ENCODE measurements at places on chromosomes 13 and 19.

DNA sequence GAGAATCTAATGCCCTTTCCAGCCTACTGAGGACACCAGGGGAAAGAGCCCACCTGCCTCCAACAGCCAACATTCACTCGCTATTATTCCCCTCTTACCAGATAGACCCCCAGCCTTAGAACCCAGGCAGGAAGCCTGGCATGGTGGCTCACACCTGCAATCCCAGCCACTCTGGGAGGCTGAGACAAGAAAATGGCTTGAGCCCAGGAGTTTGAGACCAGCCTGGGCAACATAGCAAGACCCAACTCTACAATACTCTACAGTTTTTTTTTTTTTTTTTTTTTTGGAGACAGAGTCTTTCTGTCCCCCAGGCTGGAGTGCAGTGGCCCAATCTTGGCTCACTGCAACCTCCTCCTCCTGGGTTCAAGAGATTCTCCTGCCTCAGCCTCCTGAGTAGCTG, 3.5 kb upstream of the LMNB2 start:
- DNase-seq = no peak

DNA sequence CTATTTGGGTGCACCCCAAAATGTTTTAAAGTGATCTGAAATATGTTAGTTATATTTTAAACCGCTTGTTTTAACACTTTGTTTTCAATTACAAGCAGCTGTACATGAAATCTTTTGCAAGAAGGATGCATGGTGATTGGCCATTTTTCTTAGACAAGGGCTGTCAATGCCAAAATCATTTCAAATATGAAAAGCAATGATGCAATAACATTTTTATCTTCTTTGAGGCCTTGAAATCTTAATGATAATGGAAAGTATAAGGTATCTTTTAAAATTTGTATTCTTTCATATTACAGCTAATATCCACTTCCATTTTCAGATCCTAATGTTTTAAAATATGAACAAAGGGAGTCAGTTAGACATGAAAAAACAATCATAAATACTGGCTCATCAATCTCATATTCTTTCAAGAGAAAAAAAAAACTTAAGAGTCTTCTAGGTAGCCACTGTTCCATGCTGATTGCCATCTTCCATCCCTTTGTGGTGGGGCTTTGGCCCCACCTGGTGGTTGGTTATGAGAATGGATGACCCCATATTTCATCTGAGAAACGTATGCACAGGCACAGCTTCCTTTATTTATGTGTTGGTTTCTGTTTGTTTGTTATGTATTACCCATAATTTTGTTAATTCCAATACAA, 330.3 kb upstream of the MIR17HG start:
- DNase-seq = peak; percentile 49

DNA sequence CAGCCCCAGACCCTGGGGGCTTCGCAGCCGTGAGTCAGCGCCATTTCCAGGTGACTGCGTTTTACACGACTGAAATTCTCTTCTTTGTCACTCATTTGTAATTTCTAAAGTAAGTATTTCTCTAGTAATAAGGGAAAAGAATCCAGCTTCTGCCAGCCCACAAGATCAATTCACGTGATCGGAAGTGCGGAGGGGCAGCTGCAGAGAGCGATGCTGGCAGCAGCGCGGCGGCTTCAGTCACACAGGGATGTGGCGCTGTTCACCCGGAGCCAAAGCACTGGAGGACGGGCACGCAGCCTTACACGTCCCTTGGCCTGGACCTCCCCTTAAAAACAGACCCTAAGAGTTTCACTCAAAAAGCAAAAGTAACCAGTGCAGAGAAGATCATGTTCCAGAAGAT, 18.4 kb downstream of the GRTP1 start:
- DNase-seq = no peak

GRCh38 chr13:52169839-52170238, 10.4 kb upstream of the NEK3 start:
- no peak for DNase-seq

GRCh38 chr13:41276824-41277223, 13.4 kb upstream of the MTRF1 start:
- DNase-seq = no peak

- no peak for DNase-seq
Measured at GRCh38 chr13:50690006-50690405, 153.5 kb downstream of the DLEU7 start.

- no peak for DNase-seq
Measured at GRCh38 chr13:75135325-75135825, 346.6 kb downstream of the TBC1D4 start.

GRCh38 chr13:48153186-48153585, 58.3 kb upstream of the MED4 start:
- no peak for DNase-seq

DNA sequence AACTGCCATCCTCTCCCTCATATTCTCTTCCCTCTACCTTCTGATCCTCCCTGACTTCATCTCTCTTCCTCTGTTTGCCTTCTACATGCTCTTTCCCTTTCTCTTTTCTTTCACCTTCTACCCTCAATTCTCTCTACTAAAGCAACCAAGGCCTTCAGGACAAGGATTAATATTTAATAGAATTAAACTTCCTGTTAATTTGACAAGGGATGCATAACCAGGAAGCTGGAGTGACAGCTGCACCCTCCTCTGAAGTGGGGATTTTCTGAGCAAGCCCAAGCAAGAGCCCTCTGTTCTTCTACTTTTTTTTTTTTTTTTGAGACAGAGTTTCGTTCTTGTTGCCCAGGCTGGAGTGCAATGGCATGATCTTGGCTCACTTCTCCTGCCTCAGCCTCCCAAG, 63.4 kb upstream of the MED4 start:
- DNase-seq = no peak

DNA sequence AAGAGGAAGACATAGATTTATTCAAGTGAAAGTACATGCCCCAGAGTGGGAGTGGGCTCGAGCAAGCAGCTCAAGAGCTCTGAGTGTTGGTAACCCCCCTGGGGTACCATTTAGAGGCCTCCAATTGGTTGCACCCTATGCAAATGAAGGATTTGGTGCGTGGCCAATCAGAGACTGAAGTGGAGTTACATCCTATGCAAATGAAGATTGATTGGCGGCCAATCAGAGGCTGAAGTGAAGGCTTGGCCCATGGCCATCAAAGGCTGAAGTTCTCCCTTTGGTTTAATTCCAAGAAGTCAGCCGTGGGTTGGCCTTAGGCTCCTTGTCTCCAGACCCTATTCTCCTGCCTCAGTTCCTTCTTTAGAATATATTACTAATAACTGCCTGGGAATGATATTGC, 12.9 kb upstream of the IGFL1 start:
- DNase-seq = no peak

GRCh38 chr13:26758496-26759157, 2.0 kb downstream of the GPR12 start:
- DNase-seq = no peak

DNA sequence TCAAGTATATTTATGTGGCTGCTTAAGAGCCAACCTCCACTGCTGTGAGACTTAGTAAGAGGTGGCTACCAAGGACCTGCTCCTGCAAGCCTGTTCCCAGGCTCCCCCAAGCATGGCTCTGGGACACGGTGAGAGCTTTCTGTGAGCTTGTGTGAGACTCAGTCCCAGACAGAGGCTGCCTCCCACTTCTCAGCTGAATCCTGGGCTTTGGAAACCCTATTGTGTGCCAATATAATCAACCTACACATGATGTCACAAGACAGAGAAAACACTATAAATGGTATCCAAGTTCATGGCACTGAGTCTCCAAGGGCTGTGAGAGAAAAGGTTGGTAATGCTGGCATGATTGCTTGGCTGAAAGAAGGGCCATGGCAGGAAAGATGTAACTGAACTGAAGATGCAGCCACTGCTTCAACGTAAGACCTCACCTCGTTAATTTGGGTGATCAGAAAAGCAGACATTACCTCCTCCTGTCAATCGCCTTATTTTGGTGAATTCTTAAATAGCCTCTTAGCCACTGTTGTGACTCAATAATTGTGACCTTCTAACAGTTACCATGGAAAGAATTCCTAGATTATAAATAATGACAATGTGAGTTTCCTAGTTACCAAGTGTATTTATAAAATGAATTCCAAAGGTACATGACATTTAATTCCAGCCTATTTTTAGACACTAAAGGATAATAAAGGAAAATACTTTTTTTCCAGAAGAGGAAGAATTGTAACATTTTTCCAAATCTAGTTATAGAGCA, 332.0 kb downstream of the IRS2 start:
- DNase-seq = no peak

- DNase-seq = no peak
Measured at GRCh38 chr13:75947448-75947847, 311.3 kb downstream of the LMO7 start.

GRCh38 chr13:106373304-106373988, 162.0 kb downstream of the EFNB2 start:
- DNase-seq = no peak

DNA sequence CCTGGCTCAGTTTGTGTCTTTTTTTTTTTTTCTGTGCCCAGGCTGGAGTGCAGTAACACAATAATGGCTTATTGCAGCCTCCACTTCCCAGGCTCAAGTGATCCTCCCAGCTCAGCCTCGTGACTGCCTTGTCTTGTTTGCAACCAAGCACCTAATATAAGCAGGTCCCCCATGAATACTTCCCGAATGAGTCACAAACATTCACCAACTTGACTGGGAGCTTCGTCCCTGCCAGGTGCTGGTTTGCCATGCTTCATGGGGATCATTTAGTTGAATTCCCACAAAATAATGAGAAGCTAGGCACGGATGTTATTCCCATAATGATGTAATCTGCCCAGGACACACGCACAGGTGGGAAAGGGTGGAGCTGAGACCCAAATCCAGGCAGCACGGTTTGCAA, 176.5 kb downstream of the CACNA1A start:
- DNase-seq = no peak

DNA sequence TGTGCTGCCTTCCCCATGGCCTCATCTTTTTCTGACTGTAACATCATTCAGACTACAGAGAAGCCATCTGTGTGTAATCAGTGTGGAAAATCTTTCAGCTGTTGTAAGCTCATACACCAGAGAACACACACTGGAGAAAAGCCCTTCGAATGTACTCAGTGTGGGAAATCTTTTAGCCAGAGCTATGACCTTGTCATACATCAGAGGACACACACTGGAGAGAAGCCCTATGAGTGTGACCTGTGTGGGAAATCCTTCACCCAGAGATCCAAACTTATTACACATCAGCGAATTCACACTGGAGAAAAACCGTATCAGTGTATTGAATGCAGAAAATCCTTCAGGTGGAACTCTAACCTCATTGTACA, 17.2 kb upstream of the ZNF8 start:
- DNase-seq = no peak

Measured in H7 (cell line).